Fibroblast of upper back skin (primary cell): ENCODE measurements at places on chromosomes 7 and 10.

- DNase-seq, result peak; percentile 35
These were observed 87.5 kb downstream of the PARD3 start for GRCh38 chr10:34727595-34728033.

DNA sequence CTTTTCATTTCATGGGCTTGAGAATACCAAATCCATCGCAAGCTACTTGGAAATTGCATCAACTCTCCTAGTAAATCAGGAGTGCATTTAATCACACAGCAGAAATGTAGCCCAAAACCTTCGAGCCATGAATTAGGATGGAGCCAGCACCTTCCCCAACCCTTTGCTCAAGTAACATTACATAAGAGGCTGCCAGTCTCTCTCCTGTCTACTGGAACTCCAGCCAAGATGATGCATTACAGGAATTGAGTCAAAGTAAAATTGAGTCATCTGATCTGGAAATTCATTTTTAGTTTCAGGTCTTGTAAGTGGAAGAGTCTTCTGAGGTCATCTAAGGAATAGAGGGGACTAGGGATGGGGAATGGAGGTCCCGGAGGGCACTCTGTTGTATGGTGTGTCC is 69.7 kb upstream of the FHIP2A start:
- DNase-seq, result peak; percentile 64

DNA sequence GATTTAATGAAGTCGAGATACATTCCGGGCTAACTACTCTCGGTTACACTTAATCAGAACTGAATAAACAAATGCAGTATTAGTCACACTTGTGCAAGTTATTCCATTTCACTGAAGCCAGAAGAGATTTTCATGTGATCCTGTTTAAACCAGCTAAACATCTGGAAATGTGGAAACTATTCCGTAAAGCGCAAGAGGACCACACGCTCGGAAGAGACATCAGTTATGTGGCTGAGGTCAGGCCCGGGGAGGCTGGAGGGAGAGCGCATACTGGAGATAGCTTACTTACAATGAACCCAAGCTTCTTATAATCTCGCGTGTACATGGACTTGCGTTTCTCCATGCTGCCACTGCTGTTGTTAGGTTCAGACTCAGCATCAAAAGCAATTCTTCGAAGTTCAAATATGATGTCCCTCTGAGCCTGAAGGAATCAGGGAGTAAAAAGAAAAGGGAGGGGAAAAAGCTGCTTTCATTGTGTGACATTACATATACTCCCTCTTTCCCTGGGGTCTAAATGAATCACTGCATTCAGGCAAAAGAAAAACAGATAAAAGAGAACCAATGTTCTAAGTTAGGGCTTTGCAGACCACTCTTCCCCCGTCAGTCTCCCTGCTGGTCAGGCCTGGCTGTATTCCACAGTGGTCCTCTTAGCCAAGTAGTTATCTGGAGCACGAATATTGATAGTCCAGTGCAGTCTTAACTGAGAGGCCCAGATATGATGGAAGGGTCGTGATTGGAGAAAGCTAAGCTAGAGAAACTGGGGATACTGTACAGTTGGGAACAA is 237.4 kb downstream of the ELMO1 start:
- DNase-seq, result peak; percentile 73

DNA sequence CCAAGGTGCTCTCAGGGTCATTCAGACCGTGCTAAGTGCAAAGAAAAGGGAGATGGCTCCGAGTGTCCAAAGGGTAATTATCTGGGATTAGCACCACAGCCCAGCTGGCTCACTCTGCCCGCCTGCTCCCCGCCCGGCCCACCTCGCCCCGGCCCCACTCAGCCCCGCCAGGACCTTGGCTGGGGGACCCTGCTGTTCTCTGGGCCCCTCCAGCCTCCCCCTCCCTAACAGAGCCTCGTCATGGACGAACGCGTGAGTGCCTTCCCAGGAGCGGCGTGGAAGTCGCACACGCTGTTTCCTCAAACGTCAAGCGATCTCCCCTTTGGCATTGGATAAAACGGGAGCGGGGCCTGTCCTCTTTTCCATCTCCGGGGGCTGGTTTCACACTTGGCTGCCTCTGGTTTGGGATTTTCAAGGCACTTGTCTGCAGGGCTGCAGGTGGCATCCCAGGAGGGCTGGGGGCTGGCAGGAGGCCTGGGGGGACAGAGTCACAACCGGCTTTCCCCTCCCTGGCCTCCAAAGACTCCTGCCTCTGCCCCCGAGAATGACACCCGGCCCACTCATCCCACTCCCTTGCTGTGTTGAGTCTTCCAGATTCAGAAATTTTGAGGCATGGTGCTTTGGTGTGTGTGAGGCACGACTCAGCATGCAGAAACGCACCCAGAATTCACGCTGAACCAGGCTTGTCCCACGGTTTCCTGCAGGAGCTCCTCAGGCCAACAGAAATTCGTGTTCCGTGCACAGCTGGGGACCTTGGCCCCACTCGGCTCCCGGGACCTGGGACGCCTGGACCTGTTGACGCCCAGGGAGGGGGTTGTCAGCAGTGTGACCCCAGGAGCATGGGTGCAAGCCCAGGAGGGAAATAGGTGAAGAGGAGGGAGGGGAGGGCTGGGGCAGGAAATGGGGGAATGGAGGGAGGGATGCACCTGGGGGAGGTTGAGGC is 110.0 kb downstream of the PDGFA start:
- DNase-seq, result no peak

- no peak for DNase-seq
These were observed 177.3 kb downstream of the RPS24 start for GRCh38 chr10:78210976-78211375.
